ENCODE measurements at places on chromosomes 13 and 19. TPM values are rescaled to one million over a fixed set of nuclear protein-coding genes. Genes with fewer than 3 reads are reported as not detected.

Gene ZNF324
- 23.9 TPM for total RNA-seq

Gene CEACAM1
- total RNA-seq = 1.5 TPM

Gene ZNF724
- 2.3 TPM for total RNA-seq

Gene TSSK6
- 1.3 TPM for total RNA-seq

Gene ITPKC
- 14.1 TPM for total RNA-seq

Gene FCER2
- total RNA-seq = not detected

Gene PSG1
- 17.2 TPM for total RNA-seq

Gene ACP7
- 1.1 TPM for total RNA-seq

Gene SLC1A6
- not detected for total RNA-seq

Gene PRSS57
- total RNA-seq = not detected

Gene GPC6
- total RNA-seq = 9.1 TPM

Gene HTR2A
- total RNA-seq = 2.3 TPM

Gene MYO1F
- total RNA-seq = 2.8 TPM

Gene NLRP5
- not detected for total RNA-seq

Gene ZNF627
- 19.0 TPM for total RNA-seq

Gene SLC6A16
- 0.12 TPM for total RNA-seq

Gene AKAP8L
- total RNA-seq = 64.2 TPM

Gene C19orf85
- total RNA-seq = not detected

Gene ASPDH
- not detected for total RNA-seq

Gene BRME1
- 0.36 TPM for total RNA-seq

Gene ZNF611
- total RNA-seq = 10.4 TPM

Gene CYP4F12
- total RNA-seq = not detected

Gene LILRB4
- total RNA-seq = not detected

Gene PRODH2
- not detected for total RNA-seq

Gene EFNA2
- total RNA-seq = not detected

Gene PEAK3
- under 0.01 TPM for total RNA-seq

Gene SPTBN4
- total RNA-seq = 2.3 TPM

Gene ZNF681
- 0.61 TPM for total RNA-seq

Gene SMIM44
- total RNA-seq = not detected

Gene ZNF418
- total RNA-seq = 6.3 TPM

Gene PEX11G
- total RNA-seq = 3.9 TPM

Gene ADPRHL1
- total RNA-seq = 2.3 TPM

Gene TRMT1
- total RNA-seq = 28.2 TPM

All from hair follicle dermal papilla cell (primary cell).